ENCODE measurements at places on chromosomes 16 and 17.

- no peak for DNase-seq
Measured at GRCh38 chr17:74063439-74063838, 140.0 kb upstream of the RPL38 start.

GRCh38 chr17:17186051-17186450 is 20.1 kb downstream of the PLD6 start:
- DNase-seq = peak; percentile 73

GRCh38 chr16:12898551-12898950 is 2.8 kb upstream of the SHISA9 start:
- DNase-seq = no peak

DNA sequence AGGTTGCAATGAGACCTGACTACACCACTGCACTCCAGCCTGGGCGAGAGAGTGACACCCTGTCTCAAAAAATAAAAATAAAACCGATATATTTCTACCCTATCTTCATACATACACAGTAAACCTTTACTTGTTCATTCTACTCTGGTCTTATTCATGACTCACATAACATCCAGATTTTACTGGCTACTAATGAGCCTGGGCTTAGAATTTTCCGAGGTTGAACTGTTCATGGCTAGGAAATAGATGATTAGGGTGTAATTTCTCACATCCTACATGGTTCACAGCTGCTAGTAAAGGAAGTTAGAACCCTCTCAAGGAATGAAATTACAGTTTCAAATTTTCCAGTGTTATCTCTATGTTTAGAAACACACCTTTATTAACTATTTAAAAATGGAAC is 14.7 kb downstream of the GSPT1 start:
- no peak for DNase-seq

DNA sequence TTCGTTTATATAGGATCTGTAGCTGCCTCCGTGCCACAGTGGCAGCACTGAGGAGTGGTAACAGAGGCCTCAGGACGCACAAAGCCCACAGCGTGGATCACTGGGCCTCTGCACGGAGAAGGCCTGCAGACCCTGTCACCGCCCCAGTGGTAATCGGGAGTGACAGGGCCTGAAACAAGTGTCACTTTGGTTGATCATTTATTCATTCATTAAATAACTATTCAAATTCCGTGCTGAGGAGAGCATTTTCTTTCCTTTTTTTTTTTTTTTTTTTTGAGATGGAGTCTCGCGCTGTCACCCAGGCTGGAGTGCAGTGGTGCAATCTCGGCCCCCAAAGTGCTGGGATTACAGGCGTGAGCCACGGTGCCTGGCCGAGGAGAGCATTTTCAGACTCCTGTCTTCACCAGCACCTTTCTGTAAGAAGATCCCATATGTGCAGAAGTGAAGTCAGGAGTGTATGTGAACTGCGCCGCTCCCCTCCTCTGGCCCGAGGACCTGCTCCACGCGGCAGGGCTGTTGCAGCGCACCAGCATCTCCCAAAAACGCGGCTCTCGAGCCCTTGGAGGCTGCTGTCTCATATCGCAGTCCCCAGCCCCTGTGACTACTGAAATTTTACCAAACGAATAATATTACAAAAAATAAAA is 44.9 kb upstream of the TRAP1 start:
- no peak for DNase-seq

GRCh38 chr17:32627239-32627996 is 140.6 kb downstream of the CDK5R1 start:
- no peak for DNase-seq

DNA sequence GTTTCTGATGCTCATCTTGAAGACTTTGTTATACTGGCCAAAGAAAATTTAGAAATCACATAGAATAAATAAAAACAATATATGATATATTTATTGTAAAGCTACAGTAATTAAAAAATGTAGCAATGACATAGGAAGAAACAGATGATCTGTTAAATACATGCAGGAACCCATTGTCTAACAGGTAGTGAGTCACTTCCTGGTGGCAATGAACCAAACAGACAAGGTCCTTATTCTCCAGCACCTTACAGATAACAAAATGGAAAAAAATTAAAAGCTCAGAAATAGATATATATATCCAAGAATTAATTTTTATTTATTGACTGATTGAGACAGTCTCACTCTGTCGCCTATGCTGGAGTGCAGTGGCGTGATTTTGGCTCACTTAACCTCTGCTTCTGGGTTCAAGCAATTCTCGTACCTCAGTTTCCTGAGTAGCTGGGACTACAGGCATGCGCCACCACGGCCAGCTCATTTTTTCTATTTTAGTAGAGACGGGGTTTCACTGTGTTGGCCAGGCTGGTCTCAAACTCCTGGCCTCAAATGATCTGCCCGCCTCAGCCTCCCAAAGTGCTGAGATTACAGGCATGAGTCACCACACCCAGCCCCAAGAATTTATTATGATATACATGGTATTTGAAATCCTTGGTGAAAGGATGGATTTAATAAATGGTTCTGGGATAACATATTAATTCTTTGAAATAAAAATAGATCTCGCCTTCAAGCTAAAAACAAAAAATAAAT is 7.5 kb downstream of the NETO2 start:
- DNase-seq = no peak

GRCh38 chr17:73663614-73664013 is 19.4 kb upstream of the SDK2 start:
- no peak for DNase-seq

GRCh38 chr16:85592700-85593493 is 20.2 kb upstream of the GSE1 start:
- DNase-seq = no peak

DNA sequence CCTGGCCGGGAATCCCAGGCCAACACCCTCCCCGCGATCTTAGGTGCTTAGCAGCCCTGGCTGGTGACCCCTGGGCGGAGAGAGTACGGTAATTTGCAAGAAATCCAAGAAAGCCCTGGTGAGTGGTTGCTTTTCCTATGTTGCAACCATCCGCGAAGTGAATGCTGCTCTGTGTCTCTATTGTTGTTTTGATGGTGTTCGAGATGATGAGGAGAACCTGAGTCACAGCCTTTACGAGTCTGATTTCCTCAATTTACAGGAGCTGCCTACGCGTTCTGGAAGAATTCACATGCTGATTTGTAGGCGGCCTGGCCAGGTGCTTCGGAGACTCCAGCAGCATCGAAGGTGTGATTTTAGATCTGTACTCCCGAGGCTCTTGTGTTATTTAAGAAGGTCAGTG is 63.3 kb downstream of the TMEM235 start:
- DNase-seq = no peak

DNA sequence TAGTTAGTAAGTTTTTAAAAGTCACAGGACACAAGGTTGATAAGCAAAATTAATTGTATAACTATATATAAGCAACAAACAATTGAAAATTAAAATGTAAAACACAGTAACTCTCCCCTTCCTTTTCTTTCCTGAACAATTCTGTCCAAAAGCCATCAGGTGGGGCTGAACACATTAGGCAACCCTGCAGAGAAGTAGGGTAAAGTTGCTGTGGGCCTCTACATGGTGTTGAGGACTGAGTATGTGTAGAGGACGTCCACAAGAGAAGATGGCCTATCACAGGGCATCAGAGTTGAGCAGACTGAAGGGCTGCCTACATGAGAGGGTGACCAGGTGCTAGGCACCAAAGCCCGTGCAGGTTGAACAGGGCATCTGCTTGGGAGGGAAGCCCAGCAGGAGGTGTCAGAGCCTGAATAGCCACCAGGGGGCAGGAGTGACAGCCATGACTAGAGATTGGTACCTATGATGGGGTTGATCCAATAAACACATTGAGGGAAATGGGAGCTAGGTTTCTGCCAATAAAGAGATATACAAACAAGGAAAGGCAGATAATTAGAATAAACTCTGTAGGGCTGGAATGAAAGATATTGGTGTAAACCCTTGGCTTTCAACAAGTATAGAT is 415.1 kb downstream of the NPIPA8 start:
- peak; percentile 75 for DNase-seq

DNA sequence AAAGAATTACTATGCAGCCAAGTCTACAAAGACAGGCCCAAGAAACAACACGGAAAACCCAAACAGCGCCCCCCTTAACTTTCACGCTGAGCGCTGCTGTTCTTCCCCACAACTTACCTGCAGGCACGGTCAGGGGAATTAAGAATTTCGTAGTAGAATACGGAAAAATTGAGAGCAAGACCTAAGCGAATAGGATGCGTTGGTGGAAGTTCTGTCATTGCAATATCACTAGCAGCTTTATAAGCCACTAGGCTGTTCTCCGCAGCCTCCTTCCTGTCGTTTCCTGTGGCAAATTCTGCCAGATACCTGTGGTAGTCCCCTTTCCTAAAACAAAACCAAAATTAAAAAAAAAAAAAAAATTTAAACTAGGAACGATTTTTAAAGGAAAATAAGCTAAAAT is 39.0 kb downstream of the YWHAE start:
- DNase-seq = peak; percentile 47

DNA sequence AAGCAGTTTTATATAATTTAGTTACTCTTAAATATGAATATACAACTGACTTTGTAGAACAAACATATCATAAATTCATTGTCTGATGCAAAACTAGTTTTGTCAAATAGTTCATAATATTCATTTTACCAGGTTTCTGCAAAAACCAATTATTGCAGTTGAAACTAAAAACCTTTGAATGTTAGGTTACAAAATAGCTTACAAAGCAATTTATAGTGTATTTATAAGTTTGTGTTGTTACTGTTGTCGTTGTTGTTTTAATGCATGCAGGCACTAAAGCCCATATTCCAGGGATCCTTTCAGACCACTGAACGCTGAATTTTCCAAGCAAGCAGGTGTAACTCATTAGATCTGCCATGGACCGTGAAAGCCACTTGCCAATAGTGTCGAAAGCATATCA is 427.6 kb downstream of the ZFHX3 start:
- DNase-seq = no peak

DNA sequence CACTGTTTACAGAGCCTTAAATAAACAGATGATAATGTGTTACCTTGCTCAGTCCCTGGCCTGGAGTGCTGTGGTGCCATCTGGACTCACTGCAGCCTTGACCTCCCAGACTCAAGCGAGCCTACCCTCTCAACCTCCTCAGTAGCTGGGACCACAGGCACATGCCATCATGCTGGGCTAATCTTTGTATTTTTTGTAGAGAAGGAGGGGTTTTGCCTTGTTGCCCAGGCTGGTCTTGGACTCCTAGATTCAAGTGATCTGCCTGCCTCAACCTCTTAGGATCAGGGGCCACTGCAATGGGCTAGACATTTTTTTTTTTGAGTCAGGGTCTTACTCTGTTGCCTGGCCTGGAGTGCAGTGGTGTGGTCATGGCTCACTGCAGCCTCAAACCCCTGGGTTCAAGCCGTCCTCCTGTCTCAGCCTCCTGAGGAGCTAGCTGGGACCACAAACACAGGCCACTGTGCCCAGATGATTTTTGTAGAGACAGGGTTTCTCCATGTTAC is 5.0 kb upstream of the NAGLU start:
- DNase-seq = no peak

GRCh38 chr17:21072745-21073197 is 30.0 kb upstream of the USP22 start:
- no peak for DNase-seq

DNA sequence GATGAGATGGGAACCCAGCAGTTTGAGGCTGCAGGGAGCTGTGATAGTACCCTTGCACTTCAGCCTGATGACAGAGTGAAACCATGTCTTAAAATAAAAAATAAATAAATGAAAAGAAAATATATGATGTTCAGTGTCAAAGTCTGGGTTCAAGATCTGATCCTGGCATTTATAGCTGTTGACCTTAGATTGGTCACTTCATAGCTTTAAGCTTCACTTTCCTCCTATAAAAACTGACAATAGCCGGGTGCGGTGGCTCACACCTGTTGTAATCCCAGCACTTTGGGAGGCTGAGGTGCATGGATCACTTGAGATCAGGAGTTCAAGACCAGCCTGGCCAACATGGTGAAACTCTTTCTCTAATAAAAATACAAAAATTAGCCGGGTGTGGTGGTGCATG is 5.2 kb upstream of the ZNF821 start:
- DNase-seq = no peak

GRCh38 chr16:85696781-85697180 is 8.0 kb upstream of the GINS2 start:
- DNase-seq = no peak

GRCh38 chr16:20383106-20384029 is 21.2 kb downstream of the PDILT start:
- peak; percentile 56 for DNase-seq

DNA sequence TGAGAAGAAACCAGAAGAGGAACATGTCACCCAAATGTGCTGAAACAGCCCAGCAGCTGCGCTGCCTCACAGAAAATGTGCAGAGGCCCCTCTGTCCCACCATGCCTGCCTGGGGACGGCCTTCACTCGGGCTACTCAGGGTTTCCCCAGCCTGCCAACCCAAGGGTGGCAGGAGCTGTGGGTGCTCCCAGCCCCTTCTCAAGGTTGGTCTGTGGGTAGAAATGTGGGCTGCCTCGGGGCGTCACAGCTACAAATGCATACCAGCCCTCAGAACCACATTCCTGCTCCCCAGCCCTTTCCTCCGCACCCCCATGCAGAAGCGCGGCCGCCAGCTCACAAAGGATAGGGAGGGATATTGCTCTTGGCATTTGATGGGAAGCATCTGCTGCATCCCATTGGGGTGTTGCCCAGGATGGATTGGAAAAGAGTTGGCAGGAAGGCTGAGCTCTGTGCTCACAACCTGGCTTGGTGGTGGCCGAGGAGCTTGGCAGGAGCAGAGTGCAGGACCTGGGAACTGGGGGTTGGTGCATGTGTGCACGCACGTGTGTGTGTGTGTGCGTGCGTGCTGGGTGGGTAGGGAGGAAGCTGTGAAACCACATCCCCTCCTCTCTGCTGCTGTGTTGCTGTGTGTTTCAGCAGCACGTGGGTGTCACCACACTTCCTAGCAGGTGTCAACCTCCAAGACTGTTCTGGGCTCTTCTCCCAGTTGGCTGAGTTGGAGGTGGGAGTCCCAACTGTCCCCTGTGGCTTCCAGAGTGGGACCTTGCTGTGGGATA is 304.4 kb downstream of the SEC14L1 start:
- peak; percentile 86 for DNase-seq

DNA sequence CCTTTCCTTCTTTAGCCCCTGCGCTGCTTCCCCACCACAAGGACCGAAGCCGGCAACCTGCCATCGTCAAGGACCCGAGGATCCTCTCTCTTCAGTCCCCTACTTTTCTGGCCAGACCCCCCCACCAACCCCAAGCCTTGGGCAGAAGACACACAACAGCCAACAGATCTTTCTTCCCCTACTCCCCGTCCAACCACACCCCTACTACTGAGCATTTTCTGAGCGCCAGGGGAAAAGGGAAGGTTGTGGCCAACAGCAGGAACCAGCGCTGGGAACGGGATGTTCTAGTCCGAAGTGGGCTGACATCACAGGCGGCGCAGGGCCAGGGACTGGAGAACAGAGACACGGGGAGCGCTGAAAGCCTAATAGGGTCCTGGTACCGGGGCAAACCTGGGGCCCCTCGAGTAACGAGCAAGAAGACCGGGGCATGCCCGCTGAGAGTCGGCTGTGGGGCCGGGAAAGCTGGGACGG is 528 bp downstream of the PER1 start:
- peak; percentile 78 for DNase-seq

DNA sequence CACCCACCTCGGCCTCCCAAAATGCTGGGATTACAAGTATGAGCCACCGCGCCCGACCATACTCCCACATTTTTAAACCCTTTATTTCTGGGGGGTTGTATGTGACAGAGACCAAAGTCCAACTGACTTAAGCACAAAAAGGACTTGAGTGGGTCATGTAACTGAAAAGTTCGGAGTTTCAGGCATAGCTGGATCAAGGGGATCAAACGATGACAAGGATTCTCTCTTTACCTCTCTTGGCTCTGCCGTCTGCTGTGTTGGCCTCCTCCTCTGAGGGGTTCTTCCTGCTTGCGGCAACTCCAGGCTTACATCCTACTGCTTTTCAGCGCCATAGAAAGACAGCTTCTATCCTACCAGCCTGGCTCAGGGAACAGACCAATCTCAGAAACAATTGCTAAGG is 9.2 kb upstream of the SBK1 start:
- no peak for DNase-seq

GRCh38 chr17:57601143-57601735 is 143.9 kb downstream of the CCDC182 start:
- DNase-seq = no peak

Data from activated CD8-positive, alpha-beta memory T cell treated with anti-CD3 and anti-CD28 coated beads, Interleukin-2, amount 50 U/mL, for 48 hours (primary cell).